ENCODE measurements at places on chromosomes 7 and 10. TPM values are rescaled to one million over a fixed set of nuclear protein-coding genes. Genes with fewer than 3 reads are reported as not detected.

GRCh38 chr7:130273081-130273932 lies 6.6 kb downstream of the CPA2 start:
- peak; percentile 32 for DNase-seq

DNA sequence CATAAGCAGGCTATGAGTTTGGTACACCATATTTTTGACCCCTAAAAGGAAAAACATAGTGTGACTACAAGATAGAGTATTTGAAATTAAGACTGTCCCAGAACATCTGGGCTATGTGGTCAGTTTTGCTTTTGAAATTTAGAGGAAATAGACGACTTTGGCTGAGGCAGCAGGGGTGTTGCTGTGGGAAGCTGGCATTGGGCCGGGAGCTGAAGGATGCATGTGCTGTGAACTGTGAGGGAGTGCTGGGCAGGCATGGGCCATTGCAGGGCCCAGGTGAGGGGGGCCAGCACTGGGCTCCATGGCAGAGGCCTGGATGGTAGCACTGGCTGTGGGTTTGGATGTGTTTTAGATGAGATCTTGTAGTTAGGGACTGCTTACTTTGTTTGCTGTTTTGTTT lies 168.3 kb downstream of the BMPER start:
- DNase-seq, result no peak

DNA sequence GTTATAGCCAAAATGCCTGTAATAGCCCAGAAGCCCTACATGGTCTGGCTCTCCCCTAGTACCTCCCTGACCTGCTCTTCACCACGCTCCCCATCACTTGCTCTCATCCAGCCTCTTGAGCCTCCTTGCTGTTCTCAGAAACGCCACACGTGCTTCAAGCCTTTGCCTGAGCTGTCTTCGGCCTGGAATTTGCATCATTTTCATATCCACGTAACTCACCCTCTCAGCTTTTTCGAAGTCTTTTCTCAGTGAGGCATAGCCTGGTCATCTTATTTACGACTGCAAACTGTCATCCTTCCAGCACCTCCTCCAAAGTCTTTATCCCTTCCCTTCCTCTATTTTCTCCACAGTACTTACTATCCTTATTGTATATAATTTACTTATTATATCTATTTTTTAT lies 151.0 kb upstream of the AHR start:
- no peak for DNase-seq

- DNase-seq, result no peak
These were observed 350.5 kb upstream of the LRRTM3 start for GRCh38 chr10:66575251-66575855.

DNA sequence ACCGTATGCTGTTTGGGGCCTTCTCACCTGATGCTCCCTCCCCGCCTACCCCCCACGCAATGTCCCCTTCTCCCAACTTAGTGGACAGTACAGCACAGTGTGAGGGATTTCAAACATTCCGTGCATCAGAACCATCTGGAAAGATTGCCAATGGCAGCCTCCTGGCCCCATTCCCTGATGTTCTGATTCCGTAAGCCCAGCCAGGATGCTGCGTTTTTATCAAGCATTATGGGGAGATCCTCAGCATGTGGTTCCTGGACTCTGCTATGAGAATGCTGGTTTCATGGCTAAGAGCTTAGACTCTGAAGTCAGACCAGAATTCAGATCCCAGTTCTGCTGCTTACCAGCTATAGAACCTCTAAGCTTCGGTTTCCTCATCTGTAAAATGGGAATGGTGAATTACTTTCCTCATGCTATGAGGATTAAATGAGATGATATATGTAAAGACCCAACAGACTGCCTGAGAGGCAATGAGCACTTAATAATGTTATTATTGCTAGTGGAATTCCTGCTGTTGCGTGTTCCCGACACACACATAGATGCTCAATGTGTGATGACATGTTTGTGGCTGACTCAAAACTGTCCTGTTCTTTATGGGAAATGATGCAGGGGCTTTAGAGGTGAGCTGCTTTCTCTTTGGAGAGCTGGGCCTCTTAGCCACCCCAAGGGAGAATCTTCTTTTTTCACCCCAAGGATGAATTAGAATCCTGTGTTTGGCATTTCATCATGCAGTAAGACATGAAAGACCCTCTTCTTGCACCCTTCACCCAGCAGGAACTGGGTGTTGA lies 60.8 kb upstream of the SMNDC1 start:
- no peak for DNase-seq

DNA sequence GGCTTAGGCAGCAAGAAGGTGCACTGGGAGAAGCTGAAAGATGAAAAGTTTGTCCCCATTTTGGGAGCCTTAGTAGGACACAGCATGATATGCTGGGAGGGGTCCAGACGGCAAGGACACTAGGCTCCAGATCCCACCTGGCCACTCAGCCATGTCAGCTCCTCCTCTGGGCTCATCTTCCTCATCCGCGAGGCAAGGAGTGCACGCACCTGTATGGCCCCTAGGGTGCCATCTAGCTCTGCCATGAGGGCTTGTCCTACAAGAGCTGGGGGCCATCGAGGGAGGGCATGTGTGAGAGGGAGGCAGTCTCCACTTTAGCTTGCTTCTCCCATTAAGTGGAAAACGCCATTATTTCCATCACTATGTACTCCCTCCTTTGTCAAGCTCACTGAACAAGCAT lies 136.2 kb upstream of the ADAM12 start:
- DNase-seq, result no peak

DNA sequence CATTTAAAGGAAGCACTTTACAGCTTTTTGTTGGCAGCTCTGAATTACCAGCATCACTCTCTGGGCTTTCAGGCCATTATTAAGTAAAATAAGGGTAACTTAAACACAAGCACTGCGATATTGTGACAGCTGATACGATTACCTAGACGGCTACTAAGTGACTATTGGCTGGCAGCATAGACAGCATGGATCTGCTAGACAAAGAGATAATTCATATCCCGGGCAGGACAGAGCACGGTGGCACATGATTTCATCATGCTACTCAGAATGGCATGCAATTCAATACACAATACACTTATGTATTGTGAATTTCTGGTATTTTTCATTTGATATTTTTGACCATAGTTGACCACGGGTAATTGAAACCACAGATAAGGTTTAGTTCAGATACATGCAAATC lies 522.0 kb upstream of the LRRN3 start:
- no peak for DNase-seq

DNA sequence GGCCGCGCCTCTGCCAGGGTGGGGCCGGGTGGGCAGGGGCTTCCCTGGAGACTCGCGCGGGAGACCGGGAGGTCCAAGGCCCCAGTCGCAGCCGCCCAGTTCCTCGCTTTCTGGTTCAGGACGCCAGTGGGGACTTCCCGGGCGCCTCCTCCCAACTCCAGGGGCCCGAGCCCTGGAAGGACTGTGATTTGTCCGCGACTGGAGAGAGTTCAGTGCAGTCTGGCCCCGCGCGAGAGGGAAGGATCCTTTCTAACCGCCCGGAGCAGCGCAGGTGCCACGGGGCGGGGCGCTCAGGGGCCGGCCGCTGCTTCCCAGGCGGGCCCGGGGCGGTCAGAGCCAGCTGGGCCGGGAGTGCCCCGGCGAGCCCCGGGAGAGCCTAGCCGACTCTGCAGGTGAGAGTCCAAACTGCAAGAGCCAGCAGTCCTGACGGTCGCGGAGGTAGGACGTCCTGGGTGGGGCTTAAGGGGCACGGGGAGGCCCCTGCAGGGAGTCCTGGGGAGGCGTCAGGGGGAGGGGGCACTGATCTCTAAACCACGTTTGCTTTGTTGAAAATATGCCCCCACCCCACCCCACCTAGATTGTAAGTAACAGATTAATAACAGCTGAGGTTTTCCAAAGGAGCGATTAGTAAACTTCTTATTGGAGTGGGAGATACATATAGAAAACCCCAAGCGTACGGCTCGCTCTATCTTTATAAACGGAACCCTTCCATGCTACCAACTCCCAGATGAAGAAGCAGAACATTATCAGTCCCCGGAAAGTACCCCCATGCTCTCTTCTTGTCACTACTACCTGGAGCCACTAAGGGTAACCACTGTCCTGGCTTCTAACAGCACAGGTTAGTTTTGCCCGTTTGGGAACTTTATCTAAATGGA lies 8.2 kb downstream of the NKX2-3 start:
- DNase-seq, result no peak

DNA sequence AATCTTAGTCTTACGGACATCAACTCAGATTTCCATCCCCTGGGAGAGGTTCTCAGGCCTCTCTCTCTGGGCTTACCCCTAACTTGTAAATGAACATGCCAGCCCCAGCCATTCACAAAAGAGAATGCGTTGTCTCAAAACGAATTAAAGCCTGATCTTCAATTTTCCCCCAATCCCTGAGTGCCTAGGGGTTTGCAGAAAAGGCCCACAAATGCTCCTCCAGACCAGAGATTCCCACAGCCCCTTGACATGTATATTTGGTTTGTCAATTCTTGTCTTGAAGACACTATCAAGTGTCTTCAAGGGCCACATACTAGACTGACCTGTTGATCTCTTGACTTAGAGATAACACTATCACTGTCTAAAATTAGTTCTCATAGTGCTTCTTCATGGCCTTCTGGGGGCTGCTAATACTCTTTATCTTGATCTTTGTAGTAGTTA lies 11.9 kb upstream of the HOXA13 start:
- no peak for DNase-seq

GRCh38 chr7:30650421-30650808 lies 31.8 kb downstream of the CRHR2 start:
- no peak for DNase-seq

DNA sequence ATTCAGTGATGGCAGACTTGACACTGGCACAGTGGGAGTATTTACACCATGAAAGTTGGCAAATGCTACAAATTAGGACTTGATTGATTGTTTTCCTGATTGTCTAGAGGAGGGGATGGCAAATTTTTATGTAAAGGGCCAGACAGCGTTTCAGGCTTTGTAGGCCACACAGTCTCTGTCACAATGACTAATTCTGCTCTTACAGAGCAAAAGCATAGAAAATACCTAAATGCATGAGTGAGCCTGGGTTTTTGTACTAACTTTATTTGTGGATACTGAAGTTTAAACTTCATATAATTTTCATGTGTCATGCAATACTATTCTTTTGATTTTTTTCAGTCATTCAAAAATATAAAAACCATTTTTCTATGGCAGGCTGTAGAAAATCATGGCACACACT lies 9.0 kb upstream of the ARMS2 start:
- DNase-seq, result no peak

GRCh38 chr7:157477550-157478212 lies 140.9 kb downstream of the DNAJB6 start:
- DNase-seq, result peak; percentile 22

- peak; percentile 66 for DNase-seq
These were observed 1.1 kb upstream of the TFAM start for GRCh38 chr10:58384095-58384494.

GRCh38 chr7:13032576-13032975 lies 345.1 kb downstream of the ARL4A start:
- no peak for DNase-seq

GRCh38 chr10:4678023-4678950 lies 147.7 kb upstream of the AKR1E2 start:
- no peak for DNase-seq

DNA sequence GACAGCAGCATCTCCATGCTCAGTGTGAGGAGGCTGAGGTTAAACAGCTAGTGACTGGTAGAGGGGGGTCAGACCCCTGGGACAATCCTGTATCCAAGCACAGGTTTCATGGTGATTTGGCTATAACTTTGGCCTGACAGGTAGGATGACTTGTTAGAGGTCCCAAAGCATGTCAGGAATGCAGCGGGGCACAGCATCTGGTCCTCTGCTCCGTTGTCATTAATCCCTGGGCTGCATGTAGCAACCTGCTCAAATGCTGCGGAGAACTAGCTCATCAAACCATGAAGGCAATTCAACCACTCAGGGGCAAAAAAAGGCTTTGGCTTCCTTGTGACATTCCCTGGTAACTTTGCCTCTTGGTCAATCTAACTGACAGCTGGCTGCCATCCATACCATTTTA lies 26.8 kb downstream of the WNT2 start:
- DNase-seq, result no peak

The GLI3 gene
- 0.54 TPM for polyA plus RNA-seq

The CNNM1 gene
- polyA plus RNA-seq, result 0.30 TPM

The HOXA2 gene
- polyA plus RNA-seq, result not detected

The AKR1C3 gene
- polyA plus RNA-seq, result 22.8 TPM

The ACTR3C gene
- 6.2 TPM for polyA plus RNA-seq

The PHTF2 gene
- polyA plus RNA-seq, result 5.9 TPM

The PSD gene
- polyA plus RNA-seq, result 4.5 TPM

All from naive thymus-derived CD4-positive, alpha-beta T cell (primary cell).